ENCODE measurements at places on chromosomes 2 and 18.

GRCh38 chr2:167718560-167718959 is 528.8 kb downstream of the STK39 start:
- DNase-seq = peak; percentile 38

GRCh38 chr2:233414777-233415570 is 60.7 kb downstream of the DGKD start:
- no peak for DNase-seq

- peak; percentile 55 for DNase-seq
Observed at GRCh38 chr2:29196792-29197788, 81.9 kb downstream of the CLIP4 start.

GRCh38 chr2:120448961-120449810 is 103.2 kb downstream of the INHBB start:
- DNase-seq = no peak

DNA sequence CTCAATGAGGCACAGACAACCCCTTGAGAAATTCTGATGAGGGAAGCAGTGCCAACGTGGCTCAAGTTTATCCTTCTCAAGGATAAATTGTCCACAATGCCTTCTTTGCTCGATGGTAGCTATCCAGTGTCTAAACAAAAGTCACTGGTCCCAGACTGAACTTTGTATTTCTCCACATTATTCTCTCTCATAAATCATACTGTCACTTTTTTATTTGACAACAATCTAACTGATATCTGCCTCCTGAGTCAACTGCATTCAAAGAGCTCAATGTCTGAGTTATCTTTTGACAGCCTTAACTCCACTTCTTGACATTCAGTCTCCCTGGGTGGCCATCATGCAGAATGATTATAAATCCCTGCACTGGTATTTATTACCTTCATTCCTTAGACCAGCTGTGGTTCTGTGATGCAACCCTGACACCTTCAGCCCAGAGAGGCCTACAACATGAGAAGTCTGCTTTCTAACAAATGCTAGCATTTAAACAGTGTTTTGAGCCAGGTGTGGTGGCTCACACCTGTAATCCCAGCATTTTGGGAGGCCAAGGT is 38.2 kb downstream of the IMMT start:
- DNase-seq = no peak

- DNase-seq = peak; percentile 75
Observed at GRCh38 chr2:235746257-235746934, 252.6 kb downstream of the AGAP1 start.

- no peak for DNase-seq
Observed at GRCh38 chr2:109415581-109416013, 198.2 kb downstream of the SEPTIN10 start.

DNA sequence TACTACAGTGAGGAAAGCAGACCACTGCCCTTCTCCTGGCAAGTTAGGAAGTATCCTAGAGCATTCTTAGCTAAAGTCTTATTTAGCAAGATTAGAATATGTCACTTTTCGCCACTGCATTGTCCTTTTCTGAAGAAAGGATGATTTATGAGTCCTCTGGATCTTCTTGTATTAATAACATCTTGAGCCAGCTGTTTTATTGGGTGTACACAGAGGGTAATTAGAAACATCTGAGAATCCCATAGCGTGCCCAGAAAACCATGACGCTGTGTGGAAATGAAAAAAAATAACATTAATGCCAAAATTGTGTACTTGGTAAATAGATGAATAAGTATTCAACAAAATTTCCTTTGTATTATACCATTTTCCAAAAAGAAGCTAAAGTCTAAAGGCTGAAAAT is 198.7 kb downstream of the LTBP1 start:
- DNase-seq = no peak

GRCh38 chr2:191376981-191377629 is 131.9 kb downstream of the MYO1B start:
- DNase-seq = no peak

DNA sequence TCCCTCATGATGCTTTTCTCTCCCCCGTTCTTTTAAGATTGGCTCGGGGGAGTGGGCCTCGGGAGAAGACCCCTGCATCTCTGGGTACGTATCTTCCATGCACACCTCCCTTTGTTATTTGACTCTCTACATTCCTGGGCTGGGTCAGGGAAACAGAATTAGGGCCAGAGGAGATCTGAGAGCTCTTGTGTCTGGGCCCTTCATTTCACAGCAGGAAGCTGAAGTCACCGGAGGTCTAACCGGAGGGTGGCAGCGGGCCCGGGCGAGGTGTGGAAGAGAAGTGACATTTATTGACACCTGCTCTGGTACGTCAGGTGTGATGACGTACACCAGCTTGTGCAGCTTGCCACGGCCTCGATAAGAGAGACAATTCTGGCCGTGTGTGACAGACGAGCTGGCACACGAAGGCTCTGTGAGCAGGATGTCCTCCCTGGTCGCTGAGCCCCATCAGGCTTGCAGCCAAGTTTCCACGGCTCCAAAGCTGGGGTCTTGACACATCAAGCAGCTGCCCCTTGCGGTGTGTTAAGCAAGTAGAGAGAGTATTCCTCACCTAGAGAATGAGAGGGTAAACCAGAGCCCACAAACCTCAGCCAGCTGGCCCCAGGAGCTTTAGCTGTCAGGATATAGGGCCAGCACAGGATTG is 30.4 kb downstream of the TOGARAM2 start:
- no peak for DNase-seq

DNA sequence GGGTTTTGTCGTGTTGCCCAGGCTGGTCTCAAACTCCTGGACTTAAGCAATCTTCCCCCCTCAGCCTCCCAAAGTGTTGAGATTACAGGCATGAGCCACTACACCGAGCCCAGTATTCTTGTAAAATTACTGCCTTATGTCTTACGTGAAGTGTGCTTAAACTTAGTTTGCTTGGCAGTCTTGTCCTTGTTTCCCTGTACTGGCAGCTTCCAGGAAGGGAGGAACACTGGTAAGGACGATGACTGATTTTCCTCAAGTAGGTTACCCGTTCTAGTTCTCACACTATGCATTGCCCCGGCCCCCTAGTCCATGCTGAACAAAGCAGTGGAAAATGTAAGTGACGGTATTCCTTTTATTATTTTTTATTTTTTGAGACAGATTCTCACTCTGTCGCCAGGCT is 19.7 kb upstream of the GATA6 start:
- no peak for DNase-seq

DNA sequence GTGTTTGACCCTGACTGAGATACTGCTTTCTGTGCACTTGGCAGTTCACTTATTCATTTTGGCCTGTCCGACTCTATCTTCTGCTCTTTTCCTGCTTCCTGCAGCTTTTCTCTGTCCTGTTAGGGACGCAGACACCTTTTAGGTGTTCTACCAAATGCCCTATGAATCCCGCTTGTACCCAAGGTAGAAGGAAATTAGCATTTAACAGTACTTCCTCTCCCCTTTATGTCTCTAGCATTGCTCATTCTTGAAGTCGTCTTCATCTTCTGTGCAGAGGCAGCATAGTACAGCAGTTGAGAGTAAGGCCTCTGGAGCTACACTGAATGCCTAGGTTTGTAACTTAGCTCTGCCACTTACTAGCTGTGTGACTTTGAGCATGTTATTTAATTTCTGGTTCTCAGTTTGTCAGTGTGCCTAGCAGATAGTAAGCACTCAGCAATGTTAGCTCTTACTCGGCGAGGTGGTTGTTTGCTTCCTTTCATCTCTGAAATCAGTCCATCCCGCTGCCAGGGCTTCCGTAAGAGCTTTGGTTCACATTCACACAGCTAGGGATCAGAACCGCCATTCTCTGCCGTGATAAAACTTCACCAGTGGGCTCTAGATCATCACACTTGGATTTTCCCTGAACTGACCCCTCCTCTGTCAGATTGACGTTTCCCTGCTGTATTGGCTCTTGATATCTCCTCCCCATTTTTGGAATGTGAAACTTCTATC is 1.4 kb downstream of the CCT7 start:
- no peak for DNase-seq

GRCh38 chr2:241033994-241034393 is 35.6 kb downstream of the SNED1 start:
- no peak for DNase-seq

DNA sequence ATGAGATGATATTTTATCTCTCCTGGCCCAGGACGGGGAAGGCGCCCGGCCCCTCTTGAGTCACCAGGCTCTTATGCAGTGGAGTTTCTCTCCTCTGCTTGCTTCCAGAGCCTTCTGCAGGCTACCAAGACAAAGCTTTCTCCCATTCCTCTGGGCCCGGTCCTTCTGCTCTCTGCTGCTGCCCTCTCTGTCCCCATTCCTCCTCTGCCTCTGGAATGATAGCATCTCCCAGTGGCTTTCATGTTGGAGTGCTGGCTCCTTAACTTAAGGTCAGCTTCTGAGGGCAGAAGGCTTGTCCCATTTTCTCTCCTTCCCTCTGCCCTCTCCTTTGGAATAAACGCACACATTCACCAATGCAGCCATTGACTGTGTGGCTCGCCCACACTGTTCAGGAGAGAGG is 86.2 kb downstream of the SDC1 start:
- DNase-seq = no peak

DNA sequence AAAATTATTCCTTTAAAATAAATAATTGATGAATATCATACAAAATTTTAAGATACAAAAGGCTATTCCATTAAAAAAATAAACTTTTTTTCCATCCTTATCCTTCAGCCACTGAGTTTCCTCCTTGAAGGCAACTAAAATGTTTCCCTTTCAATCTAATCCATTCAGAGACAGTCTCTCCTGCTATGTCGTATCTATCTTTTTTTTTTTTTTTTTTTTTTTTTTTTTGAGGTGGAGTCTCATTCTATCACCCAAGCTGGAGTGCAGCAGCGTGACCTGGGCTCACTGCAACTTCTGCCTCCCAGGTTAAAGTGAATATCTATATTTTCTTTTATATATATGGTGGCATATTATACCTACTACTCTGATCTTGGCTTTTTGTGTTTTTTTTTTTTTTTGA is 31.7 kb upstream of the SOS1 start:
- DNase-seq = no peak

- no peak for DNase-seq
Observed at GRCh38 chr2:9800639-9800974, 42.7 kb upstream of the TAF1B start.

- peak; percentile 52 for DNase-seq
Observed at GRCh38 chr2:240374085-240374907, 61.2 kb upstream of the GPC1 start.

DNA sequence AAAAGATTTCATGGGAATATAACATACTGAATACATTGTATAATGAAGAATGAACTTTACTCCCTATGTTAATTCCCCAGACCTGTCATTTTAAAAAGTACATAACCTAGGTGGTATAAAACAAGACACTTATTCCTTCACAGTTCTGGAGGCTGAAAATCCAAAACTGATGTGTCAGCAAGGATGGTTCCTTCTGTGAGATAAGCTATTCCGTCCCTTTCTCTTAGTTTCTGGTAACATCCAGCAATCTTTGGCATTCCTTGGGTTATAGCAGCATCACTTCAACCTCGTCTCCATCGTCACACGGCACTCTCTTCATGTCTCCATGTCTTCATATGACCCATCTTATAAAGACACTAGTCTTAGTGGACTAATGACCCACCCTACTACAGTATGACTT is 93.9 kb downstream of the ASXL2 start:
- DNase-seq = no peak

GRCh38 chr2:46116553-46116991 is 180.6 kb upstream of the EPAS1 start:
- no peak for DNase-seq

GRCh38 chr2:151808258-151809072 is 19.8 kb downstream of the ARL5A start:
- no peak for DNase-seq

- DNase-seq = no peak
Observed at GRCh38 chr18:34767601-34768027, 57.5 kb downstream of the DTNA start.

DNA sequence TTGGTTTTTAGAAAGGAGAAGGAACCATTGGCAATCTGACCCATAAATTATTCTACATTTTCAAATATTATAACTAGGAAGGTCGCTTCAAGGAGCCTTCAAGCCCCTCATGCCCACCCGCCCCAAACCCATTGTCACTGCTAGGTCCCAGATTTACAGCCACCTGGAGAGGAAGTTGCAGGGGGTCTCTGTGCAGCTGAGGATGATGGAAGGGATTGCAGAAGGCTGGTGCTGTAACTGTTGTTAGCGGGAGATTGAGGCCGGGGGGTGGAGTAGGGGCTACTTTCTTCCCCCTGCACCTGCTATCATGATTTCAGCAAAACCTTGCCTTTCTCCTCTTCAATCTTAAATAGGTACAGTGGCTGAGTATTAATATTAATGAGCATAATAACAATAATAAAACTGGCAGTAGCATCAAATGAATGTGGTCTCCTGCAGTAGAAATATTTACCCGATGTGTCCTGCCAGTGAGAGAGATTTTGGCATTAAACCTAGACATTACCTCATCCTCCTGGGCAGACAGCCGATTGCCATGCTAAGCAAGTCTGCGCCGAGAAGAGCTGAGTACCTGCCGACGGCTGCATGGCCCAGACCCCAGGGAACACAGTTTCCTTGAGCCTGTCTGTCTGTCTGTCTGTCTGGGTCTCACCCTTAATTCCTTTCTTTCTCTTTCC is 225.4 kb downstream of the FAM210A start:
- DNase-seq = no peak

DNA sequence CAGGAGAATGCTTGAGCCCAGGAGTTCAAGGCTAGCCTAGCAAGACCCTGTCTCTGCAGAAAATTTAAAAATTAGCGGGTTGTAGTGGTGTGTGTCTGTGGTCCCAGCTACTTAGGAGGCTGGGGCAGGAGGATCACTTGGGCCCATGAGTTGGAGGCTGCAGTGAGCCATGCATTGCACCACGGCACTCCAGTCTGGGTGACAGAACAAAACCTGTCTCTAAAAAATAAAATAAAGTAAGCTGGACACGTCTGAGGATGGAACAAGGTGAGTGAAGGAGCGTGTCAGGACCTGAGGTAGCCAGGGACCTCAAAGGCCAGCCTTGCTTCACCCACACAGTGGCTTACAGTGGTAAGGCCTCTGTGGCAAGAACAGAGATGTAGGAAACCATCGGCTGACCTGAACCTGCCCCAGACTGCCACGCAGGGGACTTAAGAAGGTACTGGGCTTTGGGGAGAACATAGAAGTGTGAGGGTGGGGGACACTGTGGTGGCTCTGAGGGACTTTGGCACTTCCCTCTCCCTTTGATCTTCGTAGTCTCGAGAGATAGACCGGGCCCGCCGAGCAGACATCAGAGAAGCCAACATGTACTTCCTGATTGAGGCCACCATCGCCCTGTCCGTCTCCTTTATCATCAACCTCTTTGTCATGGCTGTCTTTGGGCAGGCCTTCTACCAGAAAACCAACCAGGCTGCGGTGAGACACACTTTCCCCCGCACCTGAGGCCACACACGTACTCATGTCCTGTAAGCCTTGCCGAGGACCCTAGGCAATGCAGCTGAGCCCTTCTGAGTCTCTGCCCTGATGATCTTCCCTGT is 7.5 kb downstream of the SLC11A1 start:
- no peak for DNase-seq

DNA sequence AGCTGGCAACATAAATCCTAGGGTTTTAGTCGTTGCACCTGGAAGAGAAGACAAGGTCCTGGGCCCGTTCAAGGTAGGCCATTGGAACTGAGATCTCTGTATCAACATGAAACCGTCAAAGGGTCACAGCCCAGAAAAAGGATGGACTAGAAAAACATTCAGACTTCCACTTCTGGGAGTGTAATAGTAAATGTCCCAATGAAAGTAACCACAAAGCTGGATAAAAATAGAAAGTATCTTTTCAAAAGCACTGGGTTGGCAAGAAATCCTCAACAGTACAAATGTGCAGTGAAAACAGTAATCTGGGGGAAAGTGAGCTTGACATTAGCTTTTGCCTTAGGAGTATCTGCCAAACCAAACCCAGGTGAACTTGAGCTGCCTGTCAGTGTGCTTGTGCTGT is 12.9 kb downstream of the CGREF1 start:
- DNase-seq = no peak
